Stimulated activated CD4-positive, alpha-beta T cell treated with anti-CD3 and anti-CD28 coated beads, Interleukin-2, amount 100 ng/mL, for 4 hours (primary cell): ENCODE measurements at places on chromosomes 6 and 20.

DNA sequence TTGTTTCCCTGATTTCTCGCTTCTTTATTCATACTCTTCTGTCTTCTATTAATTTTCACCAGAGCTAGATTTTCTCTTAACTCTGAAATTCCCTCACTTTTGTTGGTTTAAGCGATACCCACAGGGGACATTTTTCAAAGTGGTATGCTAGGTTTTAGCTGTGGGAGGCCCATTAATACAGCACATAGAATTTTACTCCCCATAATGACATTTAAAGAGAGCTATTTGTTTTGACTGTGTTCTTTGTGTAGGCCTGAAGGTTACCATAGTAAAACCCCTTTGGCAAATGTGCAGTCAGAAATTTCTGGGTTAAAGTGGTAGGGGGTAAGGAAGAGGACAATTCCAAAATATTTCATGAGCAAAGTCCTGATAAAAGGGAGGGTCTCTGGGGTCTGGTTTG is 721.1 kb upstream of the CITED2 start:
- no peak for DNase-seq

GRCh38 chr6:2477666-2478065 is 232.3 kb upstream of the GMDS start:
- DNase-seq, result no peak

DNA sequence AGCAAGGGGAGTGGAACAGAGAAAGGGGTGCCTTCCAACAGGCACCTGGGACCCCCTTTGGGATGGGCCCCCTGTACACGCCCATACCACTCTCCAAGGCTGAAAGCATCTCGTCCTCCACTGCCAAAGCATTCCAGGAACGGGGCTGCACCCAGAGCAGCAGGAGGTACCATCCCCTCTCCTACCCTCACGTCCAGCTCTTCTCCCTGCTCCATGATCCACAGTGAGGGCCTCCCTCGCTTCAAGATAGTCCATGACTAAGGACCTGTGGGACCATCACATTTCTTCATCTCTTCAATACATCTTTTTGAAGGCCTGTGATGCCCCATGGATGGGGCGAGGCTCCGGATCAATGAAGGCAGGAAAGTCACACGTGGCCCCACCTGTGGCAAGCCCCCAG is 209.9 kb downstream of the ANKRD60 start:
- DNase-seq, result no peak

DNA sequence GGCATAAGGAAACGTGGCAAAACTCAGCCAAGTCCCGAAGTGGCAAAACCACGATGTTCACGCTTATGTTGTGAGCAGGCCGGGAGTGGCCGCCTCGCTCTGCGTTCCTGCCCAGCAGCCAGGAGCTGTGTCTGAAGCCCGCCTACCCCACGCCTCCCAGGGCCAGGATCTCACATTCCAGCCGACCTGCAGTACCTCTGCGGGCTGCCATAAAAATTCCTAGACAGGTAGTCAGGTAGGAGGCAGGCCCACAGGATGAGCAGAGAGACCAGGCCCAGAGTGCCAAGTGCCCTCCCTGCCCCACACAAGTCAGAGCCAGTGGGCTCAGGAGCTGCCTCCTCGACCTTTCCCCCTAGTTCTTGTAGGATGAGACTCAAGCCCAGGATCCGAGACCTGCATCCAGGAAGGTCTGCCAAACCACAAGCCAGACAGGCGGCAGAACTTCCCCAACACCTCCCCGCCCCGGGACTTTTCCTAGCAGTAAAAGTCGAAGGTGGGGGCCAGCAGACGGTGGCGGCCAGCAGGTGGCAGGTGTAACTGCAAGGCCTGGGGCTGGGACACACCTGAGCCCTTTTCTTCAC is 16.7 kb downstream of the PMEPA1 start:
- DNase-seq, result no peak

GRCh38 chr6:113997116-113997515 is 26.2 kb upstream of the HDAC2 start:
- no peak for DNase-seq

DNA sequence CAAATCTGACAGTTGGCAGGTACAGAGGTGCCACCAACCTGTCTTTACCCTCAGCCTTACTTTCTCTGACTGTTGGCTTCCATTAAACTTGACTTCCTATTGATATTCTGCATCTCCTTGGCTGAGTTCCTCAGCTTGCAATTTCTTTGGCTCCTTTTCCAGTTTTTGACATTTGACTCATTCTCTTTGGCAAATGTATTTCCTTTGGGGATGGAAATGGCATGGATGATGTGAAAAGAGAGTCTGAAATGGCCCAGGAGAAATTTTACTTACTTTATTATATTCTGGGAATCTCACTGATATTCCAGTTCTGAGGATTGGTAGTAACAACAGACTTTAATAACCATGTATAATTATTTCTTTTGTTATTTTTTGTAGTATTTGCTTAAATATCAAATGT is 255.2 kb downstream of the CD109 start:
- DNase-seq, result no peak

DNA sequence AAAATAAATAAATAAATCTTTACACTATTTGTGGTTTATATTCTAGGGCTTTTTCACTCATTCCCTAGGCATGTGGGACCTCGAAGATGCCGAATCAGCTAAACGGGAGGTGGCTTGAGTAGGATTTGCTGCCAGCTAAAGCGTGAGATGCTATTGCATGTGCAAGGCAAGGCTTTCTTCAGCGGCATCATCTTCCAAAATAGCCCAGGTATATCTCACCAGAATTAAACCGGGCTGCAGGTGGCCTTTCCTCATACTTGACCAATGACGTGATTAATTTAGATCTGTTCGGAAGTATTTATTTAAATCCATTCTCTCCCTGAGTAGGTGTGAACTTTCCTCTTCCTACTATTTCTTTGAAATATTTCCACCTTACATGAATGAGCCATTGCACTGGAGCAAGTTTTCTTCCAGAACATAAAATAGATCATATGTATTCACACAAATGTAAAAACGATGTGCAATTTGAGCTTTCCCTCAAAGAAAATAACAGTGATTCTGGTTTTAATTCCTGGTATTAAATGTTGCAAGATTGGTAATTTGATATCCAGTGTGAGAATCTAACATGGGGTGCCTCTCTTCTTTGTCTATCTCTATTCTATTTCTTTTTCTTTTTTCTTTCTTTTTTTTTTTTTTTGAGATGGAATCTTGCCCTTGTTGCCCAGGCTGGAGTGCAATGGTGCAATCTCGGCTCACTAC is 24.3 kb upstream of the ZNF217 start:
- no peak for DNase-seq

GRCh38 chr6:101402622-101403031 is 9.1 kb downstream of the GRIK2 start:
- no peak for DNase-seq

DNA sequence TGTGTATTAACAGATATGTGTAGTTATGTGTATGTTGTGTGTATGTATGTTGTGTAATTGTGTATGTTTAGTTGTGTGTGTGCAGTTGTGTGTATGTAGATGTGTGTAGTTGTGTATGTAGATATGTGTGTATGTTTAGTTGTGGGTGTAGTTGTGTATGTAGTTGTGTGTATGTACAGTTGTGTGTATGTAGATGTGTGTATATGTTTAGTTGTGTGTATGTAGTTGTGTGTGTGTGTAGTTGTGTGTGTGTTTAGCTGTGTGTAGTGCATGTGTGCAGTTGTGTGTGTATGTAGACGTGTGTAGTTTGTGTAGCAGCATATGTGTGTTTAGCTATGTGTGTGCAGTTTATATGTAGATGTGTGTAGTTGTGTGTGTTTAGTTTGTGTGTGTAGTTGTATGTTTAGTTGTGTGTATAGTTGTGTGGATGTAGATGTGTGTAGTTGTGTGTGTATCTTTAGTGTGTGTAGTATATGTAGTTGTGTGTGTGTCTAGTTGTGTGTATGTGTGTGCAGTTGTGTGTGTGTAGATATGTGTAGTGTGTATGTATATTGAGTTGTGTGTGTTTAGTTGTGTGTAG is 16.3 kb downstream of the SIRT5 start:
- DNase-seq, result no peak

- DNase-seq, result no peak
Measured at GRCh38 chr6:120604510-120604909, 729.8 kb downstream of the TBC1D32 start.

DNA sequence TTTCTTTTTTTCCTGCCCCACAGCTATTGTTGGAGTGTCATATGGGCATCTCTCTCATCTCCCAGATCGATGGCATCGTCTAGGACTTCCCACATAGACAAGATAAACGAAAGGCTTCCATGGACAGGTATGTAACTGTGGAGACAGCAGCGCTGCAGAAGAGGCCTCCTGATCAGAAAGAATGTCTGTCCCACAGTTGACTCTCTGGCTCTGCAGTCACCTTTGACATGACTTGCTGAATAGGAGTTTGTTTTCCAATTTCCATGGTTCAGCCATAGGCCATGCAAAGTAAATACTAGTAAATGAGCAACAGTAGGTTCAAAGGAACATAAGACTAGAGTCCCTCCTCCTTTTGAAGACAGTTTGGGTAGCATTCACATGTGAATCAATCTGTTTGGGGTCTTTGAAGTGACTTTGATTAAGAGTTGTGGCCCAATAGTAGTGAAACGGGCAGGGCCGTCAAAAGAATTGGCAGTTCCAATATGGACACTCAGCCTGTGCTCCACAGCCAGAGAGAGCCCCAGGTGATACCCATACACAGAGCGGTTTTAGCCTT is 134.7 kb upstream of the IFNGR1 start:
- DNase-seq, result no peak

- no peak for DNase-seq
Measured at GRCh38 chr20:5545455-5545854, 204.7 kb upstream of the SHLD1 start.

DNA sequence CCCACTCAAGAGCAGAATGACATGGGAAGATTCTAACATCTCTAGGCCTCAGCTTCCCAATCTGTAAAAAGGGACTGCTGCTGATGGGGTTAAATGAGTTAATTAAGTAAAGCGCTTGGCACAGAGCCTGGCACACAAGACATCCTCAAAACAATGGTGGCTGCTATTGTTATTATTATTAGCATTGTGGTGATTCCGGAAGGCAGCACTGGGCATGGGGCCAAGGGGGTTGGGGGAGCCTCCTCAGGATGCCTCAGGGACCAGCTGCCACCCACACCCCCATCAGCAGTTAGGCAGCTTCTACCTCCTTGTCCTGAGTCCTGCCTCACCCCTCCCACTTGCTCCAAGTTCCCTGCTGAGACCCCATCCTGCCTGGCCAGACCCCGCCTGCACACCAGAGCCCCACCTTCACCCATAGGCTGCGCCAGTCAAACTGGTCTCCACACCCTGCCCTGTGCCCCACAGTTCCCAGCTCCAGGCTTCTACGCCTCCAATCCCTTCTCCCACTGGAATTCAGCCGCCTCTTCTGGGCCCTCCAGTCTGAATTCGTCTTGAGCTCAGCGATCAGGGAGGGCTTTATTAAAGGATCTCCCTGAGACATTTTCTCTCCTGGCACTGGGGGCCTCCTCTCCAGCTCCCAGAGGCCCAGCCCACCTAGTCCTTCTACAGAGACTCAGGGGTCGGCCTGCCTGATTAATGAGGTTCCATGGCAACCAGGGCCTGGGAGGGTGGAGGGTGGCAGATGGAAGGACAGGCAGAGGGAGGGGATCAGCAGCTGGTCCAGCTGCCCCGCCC is 1.5 kb downstream of the E2F1 start:
- DNase-seq, result no peak

GRCh38 chr6:63881791-63882190 is 246.2 kb downstream of the PHF3 start:
- no peak for DNase-seq

GRCh38 chr20:62754122-62754990 is 41.9 kb upstream of the MRGBP start:
- no peak for DNase-seq

DNA sequence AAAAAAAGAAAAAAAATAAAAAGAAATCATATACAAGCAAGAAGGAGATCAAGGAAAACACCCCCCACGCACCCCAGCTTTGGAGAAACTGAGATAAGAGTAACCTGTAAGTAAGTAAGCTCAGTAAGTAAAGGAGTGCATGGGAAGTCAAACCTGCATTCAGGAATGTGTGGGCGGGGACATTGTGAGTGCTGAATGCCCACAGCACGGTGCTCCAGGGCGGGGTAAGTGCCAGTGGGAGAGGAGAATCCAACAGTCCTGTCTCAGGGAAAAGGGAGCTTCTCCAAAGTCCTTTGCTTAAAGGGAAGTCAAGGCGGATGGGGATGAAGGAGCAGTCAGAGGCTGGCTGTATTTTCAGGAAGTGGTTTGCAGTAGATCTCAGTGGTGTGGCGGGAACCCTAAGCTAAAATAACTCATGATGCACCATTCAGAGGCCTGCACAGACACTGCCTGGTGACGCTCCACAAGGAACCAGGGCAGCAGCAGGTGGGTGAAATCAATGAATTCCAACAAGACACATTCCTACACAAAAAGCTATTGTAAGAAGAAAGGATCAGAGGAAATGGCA is 368.0 kb downstream of the QKI start:
- DNase-seq, result no peak

- no peak for DNase-seq
Measured at GRCh38 chr6:74091136-74091793, 395.3 kb downstream of the CD109 start.

DNA sequence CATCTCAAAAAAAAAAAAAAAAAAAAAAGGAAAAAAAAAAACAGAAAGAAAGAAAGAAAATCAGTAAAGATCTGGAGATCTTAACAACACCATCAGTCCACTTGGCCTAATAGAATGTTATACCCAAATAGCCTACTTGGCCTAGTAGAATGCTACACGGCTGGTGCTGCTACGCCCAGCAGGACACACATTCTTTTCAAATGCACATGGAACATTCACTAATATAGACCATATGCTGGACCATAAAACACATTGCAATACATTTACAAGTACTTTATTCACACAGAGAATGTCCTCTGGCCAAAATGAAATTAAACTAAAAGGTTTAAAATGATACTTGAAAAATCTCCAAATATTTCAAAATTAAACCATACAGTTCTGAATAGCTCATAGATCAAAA is 80.0 kb upstream of the TNFAIP3 start:
- no peak for DNase-seq

DNA sequence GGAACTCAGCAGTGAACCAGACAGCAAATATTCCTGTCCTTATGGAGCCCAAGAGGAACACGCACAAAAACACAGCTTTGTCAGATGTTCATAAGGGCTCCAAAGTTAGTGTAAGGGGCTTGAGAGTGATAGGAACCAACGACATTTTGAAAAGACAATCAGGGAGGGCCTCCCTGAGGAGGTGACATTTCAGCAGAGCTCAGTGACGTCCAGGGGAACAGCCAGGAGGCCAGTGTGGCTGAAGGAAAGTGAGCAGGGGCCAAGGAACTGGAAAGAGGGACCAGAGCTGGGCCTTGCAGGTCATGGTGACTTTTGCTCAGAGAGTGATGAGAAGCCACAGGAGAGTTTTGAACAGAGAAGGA is 16.1 kb downstream of the NOL4L start:
- no peak for DNase-seq

- DNase-seq, result no peak
Measured at GRCh38 chr6:31689249-31690110, 8.6 kb upstream of the LY6G5C start.
